Activated naive CD4-positive, alpha-beta T cell treated with anti-CD3 and anti-CD28 coated beads, Interleukin-2, amount 50 U/mL, for 72 hours (primary cell): ENCODE measurements at places on chromosomes 4 and X.

GRCh38 chrX:47515941-47516665 lies 33.1 kb upstream of the ZNF41 start:
- no peak for DNase-seq

GRCh38 chr4:19905024-19905423 lies 346.7 kb upstream of the SLIT2 start:
- DNase-seq, result no peak

GRCh38 chrX:111585337-111585736 lies 73.9 kb downstream of the SERTM2 start:
- DNase-seq, result no peak

DNA sequence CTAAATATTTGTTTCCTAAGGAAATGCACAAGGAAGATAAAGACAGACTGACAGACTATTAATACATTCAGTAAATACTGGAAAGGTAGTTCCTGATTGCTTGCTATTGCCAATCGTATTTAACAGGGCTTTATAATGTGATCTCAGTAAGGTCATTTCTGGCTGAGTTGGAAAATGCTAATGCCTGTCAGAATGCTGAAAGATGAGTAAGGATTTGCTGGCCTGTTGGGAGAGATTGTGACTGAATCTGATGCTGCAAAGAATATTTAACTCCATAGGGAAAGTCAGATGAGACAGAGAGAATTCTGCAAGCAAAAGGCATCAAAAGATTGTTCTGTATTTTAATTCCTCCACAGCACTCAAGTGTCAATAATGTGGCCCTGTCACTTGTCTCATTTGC lies 169.0 kb downstream of the BEND2 start:
- DNase-seq, result no peak

DNA sequence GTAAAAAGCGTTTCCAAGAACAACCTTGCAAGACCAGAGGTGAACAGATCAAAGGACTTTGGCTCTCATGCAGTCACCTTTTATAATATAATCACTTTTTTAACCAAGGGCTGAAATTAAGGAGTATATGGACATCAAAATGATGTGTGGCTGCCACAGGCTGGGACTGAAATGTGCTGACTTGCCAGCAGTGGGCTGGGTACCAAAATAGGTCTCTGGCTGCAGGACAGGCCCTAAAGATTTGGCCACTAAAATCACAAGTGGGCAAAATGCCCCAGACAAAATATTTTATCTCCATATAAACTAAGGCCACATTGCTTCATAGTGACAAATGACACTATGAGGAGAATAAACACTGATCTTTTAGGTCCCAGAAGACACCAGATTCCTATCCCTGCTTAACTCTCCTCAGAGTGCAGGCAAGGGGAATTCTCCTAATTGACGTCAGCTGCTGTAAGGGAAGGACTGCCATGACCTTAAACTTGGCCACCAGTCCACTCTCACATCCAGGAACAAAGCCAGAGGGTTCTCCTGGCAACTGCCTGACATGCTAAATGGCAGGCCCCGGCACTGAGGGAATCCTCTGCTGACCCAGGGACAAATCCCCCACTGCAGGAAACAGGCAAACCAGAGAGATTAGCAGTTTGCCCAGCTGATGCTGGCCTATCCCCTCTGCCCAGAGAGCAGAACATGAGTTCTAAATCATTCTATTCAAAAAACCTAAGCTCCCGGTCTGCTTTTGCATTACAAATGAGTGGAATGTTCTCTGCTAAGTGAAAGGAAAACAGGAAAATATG lies 155.8 kb downstream of the PPP3CA start:
- no peak for DNase-seq

DNA sequence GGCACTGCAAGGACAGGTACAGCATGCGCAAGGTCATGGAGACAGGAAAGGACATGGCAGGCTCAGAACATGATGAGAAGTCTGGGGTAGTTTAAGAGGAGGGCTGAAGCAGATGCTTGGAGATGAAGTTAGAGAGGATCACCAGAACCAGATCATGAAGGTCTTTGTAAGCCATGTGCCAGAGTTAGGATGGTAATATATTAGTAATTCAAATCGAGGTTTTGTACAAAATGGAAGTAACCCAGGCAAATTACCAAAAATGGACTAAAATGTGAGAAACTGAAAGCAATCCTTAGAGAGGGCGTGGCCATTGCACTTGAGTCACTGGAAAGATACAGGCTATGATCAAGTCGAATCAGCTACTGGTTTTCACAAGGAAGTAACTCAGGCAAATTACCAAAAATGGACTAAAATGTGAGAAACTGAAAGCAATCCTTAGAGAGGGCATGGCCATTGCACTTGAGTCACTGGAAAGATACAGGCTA lies 13.5 kb downstream of the RXFP1 start:
- DNase-seq, result no peak

GRCh38 chr4:106011387-106011786 lies 116.1 kb downstream of the NPNT start:
- DNase-seq, result no peak

GRCh38 chrX:7444967-7445366 lies 297.0 kb upstream of the PUDP start:
- DNase-seq, result peak; percentile 2

GRCh38 chr4:113971706-113972360 lies 7.6 kb downstream of the ARSJ start:
- DNase-seq, result no peak

DNA sequence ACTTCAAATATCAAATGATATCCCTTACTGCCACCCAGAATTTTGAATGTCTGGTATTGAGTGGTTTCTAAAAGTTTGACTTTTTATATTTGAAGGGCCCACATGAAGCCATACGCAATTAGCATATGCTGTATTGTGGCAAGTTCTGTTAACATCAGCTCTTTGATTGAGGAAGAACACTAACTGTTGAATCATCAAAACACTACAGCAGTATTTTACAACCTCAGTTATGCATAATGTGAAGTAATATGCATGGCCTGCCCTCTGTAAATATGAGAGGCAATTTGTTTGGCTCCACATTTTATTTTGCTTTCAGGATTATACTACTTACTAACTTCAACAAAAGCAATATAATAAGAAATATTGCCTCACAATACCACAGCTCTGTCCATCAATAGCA lies 62.2 kb upstream of the DMD start:
- DNase-seq, result no peak

DNA sequence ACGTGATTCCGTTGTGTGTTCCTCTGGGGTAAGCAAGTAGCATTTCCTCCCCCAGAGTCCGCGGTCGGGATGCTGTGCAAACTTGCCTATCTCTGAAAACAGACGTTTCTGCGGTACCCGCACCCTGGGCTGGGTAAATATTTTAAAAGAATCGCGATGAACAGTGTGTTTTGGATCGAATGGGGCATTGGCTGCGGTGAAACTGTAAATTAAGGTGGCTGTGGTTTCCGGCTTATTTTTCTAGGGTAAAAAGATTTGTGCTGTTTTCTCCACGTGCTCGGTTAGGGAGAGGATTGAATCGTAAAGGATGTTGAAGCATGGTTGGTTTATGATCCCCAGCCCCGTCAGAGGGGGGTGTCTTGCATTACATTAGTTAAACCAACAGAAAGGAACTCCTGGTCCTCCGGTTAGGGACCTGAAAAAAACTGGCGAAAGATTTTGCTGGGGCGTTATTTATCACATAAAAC lies 1.2 kb downstream of the HHIP start:
- no peak for DNase-seq

DNA sequence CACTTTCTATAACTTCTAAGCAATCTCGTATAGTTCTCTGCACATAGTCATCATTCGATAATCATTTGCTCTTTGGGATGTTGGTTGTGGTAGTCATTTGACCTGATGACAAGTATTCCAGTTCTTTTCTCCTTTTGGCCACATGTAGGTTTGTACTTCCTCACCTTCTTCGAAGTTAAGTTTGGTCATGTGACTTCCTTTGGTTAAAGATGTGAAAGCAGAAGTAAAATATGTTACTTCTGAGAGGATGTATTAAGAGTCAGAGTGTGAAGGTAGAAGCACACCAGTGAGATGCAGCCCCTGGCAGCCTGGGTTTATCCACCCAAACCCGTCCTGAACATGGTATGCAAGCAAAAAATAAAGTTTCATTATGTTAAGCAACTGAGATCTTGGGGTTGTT lies 48.9 kb upstream of the ZNF518B start:
- DNase-seq, result no peak

DNA sequence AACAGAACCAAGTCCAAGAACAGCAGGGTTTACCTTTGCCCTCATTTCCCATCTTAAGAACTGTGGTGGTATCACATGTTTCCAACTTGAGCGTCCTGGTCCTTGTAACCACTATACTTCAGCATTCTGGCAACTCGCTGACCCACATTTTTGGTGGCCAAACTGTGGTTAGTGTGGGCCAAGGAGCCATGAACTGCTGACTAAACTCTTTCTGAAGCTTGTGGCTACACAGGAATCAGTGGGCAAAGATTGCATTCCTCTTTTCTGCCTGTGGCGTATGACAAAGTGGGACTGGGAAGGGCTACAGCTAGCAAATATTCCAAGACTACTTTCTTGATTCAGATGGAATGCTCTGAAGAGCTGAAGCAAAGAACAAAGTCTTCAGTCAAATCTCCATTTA lies 106.3 kb upstream of the MID1 start:
- DNase-seq, result no peak
